ENCODE measurements at places on chromosomes 1 and 21.
A peak's percentile ranks its signal among the peaks of the same experiment; 100 is the strongest.

DNA sequence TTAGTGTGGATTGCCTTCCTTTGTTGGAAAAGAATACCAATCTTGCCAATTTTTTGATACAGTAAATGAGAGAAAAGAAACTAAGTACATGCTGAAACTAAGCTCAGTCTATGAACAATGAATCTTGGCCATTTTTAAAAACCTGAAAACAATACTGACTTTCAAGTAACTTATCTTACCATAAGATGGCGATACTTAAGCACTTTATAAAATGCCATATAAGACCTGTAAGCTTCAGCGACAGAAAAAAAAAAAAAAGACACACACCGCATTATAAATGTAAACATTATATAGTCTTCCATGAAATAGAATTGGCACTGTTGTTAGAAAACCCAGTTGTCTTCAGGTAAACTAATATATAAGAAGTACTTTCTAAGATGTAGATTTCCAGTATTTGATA lies 3.0 kb downstream of the OLFM3 start:
- DNase-seq = no peak

DNA sequence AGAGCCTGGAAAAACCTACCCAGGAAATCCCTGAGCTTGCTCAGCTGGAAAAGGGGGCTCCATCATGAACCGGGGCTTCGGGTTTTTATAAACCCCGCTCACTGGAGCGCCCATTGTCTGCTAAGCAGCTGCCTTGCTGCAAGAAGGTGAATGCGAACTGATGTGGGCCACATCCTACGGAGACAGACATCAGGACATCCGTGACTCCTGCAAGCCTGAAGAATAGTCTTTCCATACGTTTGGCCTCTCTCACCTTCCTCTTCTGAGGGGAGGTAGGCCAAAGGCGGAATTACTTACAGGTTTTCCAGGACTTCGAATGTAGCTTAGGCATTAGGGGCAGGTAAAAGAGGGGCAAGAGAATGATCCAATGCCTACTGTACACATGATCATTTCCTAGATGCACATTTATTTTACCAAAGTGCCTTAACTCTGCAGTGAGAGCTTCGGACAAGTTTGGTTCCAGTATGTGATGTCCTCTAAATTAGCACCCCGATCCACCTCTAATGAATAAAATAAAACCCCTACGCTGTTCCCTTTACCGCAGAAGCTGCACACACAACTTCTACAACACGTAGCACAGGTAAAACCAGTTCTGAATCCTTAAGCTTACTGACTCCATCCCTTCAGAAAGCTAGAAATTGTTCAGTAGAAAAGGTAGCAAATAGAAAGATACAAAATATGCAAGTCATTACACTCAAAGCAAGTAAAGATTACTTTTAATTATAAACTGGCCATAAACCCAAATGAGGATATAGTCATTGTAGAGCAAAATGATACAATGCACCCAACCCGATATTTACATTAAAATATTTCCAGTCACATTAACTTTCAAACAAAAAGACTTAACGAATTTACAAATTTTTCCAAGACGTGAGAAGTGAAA lies 866 bp upstream of the SORT1 start:
- DNase-seq = no peak

- no peak for DNase-seq
These were observed 10.0 kb downstream of the EXOC8 start for GRCh38 chr1:231327617-231328016.

- DNase-seq = peak; percentile 35
These were observed 52.1 kb downstream of the GPR161 start for GRCh38 chr1:168084396-168085231.

GRCh38 chr1:178192686-178193085 lies 98.8 kb downstream of the RASAL2 start:
- DNase-seq = no peak

GRCh38 chr1:160837558-160838205 lies 25.0 kb downstream of the CD244 start:
- DNase-seq = peak; percentile 67

- DNase-seq = no peak
These were observed 217.5 kb upstream of the PLXNA2 start for GRCh38 chr1:208461680-208462079.

- no peak for DNase-seq
These were observed 30.3 kb downstream of the RSPH1 start for GRCh38 chr21:42465803-42466127.

- no peak for DNase-seq
These were observed 202.3 kb downstream of the KIF26B start for GRCh38 chr1:245356891-245357585.

- DNase-seq = no peak
These were observed 196.6 kb downstream of the MATN1 start for GRCh38 chr1:30526652-30527345.

DNA sequence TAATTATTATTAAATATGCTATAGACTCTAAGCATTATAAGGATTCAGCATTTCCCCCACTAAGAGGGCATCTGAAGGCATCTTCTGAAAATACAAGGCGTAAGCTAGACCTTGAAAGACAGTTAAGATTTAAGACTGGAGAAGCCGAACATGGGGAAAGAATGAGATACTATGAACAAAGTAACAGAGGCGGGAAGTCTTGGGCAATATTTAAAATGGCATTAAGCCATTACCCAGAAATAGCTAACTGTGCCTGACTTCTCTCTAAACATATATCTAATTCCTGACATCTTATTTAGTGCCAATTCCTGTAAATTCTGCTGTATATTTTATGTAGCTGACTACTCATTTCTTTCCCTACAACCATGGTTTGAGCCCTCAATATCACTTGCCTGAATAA lies 20.9 kb downstream of the DPH5 start:
- DNase-seq = no peak

DNA sequence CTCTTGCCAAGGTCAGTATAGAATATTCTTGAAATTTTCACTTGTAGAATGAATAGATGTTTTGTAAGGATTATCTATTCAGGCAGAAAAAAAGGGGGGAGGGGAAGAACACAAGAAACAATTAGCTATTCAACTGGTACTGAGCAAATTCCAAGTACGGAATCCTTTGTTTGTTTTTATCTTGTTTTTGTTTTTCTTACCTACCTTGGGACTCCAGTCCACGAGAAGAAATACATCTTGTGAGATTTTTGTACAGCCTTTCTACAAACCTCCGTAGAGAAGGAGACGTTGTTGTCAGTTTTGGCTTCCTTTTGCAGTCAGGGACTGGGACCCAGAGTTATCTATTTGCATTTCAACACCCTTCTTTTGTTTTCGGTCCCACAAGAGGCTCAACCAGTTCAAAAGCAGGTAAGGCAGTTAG lies 36.0 kb downstream of the ZNF281 start:
- no peak for DNase-seq

DNA sequence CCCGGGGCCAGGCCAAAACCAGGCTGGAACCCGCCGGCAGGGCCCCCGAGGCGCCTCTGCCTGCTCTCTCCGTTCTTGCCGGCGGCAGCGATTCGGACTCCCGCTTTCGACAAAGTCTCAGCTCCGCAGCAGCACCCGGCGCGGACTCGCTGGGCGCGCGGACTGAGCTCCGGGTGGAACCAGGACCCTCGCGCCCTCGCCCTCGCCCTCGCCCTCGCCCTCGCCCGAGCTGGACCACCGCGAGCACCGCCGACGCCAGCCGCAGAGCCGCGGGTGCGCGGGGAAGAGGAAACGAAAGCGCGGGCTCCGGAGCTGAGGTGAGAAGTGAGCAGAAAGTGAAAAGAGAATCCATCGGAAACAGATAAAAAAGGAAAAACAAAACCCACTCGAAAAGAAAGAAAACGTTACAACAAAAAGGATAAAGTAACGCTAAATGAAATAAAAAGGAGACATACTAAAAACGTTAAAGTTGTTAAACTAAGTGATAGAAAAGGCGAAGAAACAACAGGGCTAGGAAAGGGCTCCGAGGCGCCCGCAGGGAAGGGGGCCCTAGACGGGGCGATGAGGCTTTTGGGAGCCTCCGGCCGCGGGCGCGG lies 64.9 kb downstream of the MEF2D start:
- no peak for DNase-seq

GRCh38 chr1:153339802-153340201 lies 8.8 kb downstream of the PGLYRP4 start:
- DNase-seq = no peak

GRCh38 chr1:231919886-231920285 lies 293.3 kb downstream of the DISC1 start:
- DNase-seq = no peak

DNA sequence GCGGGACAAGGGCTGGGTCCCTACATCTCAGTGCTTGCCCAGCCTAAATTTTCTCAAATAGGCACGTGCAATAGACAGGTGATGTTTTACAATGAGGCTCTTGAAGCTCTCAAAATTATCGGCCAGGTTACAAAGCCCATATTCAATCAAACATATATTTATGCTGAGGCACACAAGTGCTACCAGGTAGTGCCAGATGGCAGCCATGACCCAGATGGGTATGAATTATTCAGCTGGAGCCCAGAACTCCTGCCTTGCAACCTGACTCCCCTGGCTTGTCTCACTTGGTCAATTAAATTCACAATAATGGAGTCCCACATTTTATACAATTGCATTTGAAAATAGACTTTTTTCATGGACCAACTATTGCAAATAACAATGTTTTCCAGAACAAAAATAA lies 12.3 kb upstream of the ADAM30 start:
- DNase-seq = no peak

DNA sequence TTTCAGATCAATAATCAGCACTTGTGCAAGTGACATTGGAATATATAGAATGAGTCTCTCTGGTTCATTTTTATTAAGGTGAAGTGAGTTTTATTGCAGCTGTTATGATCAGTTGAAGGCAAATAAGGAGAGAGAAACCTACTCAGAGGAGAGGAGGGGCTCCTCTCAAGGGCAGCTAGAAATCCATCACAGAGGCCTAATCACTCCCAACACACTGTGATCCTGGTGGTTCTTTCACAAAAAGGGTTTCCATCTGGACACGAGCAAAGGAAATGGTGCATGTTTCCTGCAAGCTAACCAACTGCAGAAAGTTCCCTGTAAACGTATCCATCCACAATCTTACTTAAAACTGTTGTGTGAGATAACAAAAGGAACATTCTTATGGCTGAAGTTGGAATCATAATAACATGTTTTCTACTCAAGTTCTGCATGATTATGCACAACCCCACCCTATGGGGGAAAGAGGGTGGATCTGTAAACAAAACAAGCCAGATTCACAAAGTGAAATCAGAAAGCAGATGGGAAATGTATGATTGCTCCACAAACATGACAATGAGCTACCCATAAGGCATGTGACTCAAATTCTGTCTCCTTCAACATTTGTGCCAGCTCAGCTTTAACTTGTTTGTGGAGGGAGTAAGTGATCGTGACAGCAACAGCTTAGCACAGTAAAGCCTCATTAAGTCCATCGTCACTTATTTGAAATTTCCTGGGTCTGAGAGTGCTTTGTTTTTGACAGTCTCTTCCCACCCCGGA lies 141.2 kb upstream of the ST6GALNAC5 start:
- DNase-seq = no peak

DNA sequence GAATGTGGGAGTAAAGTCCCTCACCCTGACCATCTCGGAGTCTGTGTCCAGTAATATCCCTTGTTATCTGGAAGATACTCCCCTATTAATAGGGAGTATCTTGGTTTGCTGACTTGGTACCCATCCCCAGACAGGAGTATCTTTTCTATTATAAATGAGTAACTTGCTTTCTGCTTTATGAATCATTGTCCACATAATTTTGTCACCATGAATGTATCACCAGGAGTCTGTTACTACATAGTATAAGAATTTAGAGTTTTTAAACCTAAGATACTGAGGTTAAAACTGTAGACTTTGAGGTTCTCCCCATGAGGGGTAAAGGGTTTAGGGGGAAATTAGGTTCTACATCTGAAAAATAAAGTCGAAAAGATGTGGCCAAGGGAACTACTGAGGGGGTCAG lies 175.6 kb downstream of the FCRL5 start:
- no peak for DNase-seq

- no peak for DNase-seq
These were observed 3.0 kb upstream of the RGS2 start for GRCh38 chr1:192805832-192806323.

GRCh38 chr1:115183158-115183557 lies 93.9 kb upstream of the TSPAN2 start:
- no peak for DNase-seq

GRCh38 chr21:33698087-33698860 lies 56.0 kb downstream of the ITSN1 start:
- DNase-seq = no peak

DNA sequence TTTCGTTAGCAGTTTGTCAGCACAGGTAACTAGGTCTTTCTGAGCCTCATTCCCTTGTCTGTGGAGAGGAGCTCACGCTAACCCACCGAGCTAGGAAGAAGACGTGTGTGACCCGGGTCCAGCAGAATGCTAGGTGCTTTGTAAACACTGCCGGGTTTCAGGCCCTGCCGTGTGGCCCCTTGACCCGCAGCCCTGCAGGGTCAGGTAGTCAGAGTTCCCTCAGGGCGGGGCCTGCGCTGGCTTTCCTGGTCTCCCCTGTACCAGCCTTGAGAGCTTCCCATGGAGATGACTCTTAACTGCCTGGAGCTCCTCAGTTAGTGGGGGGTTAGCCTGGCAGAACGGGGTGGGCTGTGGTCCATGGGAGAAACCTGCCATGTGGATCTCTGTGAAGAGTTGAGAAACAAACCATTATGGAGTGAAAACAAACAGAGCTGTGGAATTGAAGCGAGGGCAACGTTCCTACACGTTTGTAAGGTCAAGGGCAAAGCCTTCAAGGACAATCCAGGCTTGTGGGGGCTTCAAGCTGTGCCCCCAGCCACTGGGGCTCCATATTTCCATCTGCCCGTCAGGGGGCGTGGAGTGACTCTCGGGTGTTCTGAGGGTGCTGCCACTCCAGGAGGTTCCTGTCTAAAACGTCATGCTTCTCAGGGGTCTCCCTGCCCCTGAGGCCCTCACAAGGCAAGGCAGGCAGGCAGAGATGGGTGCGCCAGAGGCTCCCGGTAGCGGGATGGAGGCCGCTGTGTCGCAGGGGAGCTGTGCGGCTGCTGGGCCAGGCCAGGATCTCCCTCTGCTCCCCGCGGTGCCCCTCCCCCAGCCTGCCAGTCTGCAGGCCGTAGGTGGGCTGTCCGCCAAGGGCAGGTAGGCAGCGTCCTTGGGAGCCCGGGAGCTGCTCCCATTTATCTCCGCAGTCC lies 23.8 kb downstream of the LHX4 start:
- no peak for DNase-seq

All from T follicular helper cell (primary cell).